Heart left ventricle (tissue), 16 donors: ENCODE measurements at places on chromosomes 4 and X.

GRCh38 chr4:184806229-184806550 is 19.6 kb downstream of the ACSL1 start:
- no peak for DNase-seq

GRCh38 chrX:31213941-31214340 is 142.1 kb upstream of the FTHL17 start:
- DNase-seq = no peak

DNA sequence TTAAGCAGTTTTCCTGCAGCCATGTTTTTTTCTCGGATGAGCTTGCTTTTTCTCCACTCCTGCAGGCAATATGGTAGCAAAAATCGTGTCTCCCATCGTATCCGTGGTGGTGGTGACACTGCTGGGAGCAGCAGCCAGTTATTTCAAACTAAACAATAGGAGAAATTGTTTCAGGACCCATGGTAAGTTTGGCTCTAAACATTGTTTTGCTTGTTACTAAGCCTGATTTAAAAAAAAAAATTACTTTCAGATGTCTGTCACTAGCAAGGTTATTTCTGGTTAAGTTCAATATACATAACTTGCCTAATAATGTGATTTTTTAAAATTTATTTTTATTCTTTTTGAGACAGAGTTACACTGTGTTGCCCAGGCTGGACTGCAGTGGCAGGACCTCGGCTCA is 17.5 kb upstream of the GYG2 start:
- no peak for DNase-seq

DNA sequence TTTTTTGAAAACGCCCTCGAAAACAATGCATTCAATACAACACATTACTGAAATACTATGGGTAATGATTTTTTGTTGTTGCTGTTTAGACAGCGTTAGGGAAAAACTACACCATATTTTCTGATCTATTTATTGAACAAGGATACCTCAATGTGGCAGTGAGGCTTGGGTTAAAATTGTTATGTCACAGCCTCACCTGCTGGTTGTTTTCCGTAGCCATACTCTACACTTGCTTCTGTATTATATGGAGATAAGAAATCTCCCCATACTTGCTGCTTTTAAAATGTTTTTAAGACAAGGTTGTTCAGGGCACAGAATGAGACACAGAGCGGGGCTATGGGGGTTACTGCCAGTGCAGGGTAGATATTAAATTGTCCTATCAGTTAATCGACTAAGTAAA is 221.6 kb upstream of the FTHL17 start:
- no peak for DNase-seq

- DNase-seq = no peak
Observed at GRCh38 chrX:107669885-107670628, 41.7 kb downstream of the PRPS1 start.

DNA sequence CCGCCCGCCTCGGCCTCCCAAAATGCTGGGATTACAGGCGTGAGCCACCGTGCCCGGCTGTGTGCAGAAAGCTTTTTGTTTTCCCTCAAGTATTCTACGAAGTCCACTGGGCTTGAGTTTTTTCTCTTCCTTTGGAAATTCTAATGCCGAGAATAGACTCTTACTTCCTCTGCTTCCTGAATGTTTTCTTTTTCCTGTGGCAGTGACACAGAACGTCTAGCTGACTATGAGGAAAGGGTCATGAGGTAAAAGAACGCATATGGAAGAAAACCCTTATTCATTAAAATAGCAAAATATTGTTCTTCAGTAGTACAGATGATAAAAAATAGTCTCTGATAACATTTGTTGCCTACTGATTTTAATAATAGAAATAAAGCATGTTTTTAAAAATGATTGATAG is 4.9 kb upstream of the SLC25A4 start:
- no peak for DNase-seq

GRCh38 chr4:106978046-106978774 is 57.9 kb downstream of the DKK2 start:
- no peak for DNase-seq

GRCh38 chr4:65383589-65384305 is 286.5 kb downstream of the EPHA5 start:
- no peak for DNase-seq

DNA sequence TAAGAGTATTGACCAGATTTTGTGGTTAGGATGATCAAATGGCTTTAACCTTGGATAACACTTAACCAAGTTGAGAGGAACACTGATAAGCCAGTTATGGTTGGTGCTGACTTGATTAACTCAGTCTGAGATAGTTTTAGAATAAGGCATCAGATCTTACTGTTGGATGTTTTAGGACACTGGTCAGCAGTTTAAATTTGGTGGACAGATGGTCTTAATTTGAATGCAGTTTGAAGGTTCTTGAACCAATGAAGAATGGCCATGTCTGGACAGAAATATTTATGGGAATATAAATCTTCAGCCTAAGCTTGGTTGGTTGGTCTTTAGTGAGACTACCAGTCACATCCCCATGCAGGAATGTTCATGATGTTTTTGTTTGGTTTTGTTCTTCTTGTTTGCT is 2.6 kb upstream of the GIMD1 start:
- no peak for DNase-seq

DNA sequence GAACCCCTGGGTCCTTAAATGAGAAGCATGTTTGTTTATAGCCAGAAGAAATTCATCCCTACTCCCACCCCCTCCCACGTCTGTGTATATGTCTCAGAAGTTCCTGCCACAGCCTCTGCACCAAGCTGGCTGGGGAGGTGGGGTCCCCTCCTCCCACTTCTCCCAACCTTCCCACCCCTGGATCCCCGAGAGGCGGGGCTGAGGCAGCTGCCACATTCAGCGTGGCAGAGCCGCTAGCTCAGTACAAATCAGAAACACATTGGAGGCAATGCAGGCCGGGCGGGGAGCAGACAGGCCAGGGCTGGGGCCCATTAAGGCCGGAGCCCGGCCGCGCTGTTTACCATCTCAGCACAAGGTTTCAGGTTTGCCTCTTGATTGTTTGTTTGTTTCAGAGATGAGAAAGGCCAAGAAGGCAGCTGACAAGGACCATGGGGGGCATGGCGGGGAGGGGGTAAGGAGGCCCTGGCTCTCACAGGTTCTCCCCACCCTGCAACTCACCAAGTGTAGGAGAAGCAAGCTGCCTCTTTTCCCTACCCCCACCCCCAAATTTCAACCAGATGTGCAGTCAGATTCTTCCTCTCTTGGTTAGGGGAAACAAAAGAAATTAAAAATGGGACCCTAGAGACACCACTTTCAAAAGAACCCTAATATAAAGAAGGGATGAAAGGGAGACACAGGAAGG is 22.3 kb downstream of the PJA1 start:
- no peak for DNase-seq

DNA sequence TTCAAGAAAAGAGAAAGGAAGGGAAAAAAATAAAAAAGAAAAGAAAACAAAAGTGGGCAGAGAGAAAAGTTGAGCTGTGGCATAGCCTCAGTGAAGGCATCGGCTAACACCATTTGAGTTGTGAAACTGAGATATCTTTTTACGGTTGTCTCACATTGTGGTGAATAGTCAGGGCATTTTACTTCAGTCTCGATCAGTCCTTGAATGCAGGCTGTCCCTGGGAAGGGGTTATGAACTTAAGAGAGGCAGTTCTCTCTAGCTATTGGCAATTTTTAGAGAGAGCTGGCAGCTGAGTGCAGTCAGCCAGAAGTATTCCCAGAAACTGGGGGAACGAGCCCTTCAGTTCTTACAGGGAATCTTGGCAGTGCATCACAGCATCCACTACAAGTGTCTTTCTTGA is 93.5 kb upstream of the SLC6A14 start:
- no peak for DNase-seq

GRCh38 chrX:17829566-17829965 is 31.5 kb downstream of the RAI2 start:
- DNase-seq = no peak

GRCh38 chr4:60241866-60242265 is 958.3 kb upstream of the ADGRL3 start:
- DNase-seq = no peak

- DNase-seq = peak; percentile 7
Observed at GRCh38 chrX:67436867-67437266, 107.0 kb upstream of the AR start.

DNA sequence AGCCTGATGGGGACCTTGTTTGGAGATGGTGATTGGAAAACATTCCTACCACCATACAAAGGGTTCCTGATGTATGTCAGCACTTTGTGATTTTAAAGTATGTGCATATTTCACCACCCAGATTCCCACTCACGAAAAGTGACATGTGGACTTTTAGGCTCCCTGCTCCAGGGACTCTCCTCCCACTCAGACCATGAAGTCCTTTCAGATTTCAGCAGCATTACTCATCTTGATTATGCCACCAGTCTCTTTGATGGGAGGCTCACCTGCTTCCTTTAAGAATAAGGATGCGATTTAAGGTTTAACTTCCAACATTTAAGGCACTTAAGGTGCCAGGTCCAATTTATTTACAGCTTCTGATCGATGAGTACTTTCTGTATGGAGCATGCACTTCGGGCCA is 204.4 kb downstream of the PPARGC1A start:
- no peak for DNase-seq

DNA sequence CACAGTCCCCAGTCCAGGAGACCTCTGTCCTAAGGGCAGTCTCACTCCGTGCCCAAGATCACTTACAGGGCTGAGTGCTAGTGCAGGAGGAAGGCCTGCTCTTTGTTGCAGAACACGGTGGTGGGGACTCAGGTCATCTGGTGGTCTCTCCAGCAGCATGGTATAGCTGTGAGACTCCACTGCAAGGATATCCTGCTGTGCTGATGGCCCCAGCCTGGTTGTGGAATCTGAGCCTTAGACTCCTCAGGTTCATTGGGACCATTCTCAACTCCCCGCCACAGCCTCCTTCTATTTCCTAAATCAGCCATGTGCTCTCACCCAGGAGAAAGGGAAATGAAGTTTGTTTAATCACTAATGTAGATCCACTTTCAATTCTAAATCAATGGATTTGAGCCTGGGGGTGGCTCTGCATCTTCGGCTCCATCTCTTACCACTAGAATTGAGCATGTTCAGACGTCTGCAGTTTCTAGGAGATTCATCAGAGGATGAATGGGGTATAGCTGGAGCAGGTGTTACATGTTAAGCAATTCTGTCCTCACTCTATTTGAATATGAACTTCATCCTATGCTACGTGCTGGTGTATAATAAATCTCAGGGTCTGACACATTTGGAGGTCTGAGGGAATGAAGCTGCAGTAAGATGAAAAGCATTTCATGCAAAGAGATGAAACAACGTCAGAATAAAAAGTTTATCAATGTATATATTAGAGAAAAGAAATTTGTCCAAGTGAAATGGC is 189.2 kb downstream of the MGST2 start:
- DNase-seq = no peak

DNA sequence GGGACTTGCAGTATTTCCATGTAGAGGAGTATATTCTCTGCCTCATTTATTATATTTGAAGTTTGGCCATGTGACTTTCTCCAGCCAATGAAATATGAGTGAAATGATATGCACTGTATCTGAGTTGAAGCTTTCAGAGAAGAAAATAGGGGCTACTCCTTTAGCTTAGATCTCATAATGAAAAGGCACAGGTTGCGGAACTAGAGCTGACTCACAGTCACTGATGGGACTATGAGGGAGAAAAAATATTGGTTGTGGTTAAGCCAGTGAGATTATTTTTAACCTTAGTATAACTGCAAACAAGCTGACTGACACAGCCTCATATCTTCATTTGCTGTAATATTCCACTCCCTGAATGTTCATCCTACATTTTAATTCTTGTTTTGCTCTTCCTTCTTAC is 1104.3 kb downstream of the RPA4 start:
- DNase-seq = no peak

GRCh38 chr4:76725039-76725438 is 172.9 kb downstream of the SOWAHB start:
- DNase-seq = no peak

DNA sequence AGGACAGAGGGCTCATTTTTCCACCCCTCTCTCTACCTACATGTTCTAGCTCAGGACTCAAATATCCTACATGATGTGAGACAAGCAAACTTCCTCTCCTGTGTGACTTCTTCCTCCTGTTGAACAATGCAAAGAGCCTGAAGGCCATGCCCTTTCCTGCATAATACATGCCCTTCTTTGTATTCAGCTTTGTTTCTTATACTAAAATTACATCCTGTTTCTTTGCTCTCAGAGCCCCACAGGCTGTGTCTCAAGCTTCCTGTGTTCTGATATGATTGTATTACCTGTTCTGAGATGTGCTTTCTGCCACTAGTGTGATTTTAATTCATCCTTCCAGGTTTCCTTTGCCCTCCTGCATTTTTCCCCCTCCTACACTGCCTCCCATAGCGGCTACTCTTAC is 166.4 kb upstream of the AFF2 start:
- no peak for DNase-seq

DNA sequence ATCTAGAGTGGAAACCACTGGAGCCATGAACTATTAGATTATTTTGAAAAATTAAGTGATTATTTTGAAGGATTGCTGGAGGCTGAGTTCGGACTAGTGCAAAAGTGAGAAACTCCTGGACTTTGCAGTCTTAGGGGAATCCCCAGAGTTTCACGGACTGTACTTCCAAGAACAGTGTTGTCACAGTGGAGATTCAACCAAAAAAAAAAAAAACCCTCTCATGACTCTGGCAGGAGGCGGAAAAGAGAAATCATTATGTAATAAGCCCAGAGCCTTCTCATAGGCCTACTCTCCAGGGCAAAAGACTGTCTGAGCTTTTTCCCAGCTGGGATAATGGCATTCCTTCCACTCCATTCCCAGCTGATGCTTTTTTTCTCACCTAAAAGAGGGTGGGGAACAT is 16.8 kb upstream of the C4orf51 start:
- DNase-seq = no peak

DNA sequence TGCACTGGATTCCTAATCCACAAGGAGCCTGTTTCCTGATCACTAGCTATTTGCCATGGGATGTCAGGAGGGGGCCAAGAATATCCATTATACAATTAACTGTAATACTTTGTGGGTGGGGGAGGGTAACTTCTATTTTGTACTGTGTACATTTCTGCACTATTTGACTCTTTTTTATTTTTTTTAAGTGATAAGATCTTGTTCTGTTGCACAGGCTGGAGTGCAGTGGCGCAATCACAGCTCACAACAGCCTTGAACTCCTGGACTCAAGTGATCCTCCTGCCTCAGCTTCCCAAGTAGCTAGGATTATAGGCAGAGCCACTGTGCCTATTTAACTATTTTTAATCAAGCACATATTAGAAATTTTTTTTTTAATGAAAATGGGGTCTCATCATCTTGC is 134.1 kb downstream of the ELOVL6 start:
- DNase-seq = no peak

GRCh38 chr4:141541851-141542250 is 94.5 kb upstream of the IL15 start:
- no peak for DNase-seq

DNA sequence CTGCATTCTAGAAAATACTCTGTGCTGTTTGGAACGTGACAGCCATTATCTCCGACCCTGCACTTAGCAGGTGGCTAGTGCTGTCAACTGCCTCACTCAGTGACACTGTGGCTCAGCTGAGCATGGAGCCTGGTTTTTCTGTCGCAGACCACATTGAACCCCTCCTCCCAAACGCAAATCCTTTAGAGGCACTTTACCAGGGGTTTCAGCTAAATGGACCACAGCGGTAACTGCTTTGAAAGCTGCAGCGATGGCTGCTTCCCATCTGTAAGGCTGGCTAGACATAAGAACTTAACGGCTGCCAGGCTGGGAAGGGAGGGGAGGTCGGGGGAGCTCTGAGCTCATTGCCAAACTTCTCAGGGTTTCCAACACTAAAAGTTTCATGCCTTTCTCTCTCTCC is 8.1 kb downstream of the SLC34A2 start:
- no peak for DNase-seq
